ENCODE measurements at places on chromosomes 1 and 21.

DNA sequence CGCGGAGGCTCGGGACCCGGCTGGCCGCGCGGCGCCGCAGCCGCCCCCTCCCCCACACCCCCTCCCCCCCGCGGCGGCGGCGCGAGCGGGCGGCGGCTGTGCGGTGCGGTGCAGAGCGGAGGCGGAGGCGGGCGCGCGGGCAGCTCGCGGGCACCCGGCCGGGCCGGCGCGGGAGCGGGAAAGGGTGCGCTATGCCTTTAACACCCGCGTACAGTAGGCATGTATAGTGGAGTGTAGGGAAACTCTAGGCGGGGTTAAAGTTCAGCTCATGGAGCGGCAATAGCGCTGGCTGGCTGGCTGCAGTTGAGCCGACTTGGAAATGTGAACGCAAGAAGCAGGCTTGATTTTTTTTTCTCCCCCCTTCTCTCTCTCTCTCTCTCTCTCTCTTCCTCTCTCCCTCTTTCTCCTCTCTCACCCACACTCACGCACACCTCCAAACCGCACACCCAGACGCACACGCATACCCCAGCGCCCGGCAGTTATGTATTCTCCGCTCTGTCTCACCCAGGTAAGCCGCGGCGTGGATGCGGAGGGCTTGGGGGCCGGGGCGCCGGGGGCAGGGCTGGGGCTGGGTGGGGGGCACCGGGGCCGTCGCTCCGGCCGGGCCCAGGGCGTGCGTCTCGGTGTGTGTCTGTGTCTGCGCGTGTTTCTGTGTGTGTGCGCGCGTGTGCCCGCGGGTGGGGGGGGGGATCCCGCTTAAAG is at the start of gene NFIA:
Gene NFIA, plus strand, starts transcription at position 251 of the 702 bp plus-strand sequence.
- peak; percentile 80 for DNase-seq

DNA sequence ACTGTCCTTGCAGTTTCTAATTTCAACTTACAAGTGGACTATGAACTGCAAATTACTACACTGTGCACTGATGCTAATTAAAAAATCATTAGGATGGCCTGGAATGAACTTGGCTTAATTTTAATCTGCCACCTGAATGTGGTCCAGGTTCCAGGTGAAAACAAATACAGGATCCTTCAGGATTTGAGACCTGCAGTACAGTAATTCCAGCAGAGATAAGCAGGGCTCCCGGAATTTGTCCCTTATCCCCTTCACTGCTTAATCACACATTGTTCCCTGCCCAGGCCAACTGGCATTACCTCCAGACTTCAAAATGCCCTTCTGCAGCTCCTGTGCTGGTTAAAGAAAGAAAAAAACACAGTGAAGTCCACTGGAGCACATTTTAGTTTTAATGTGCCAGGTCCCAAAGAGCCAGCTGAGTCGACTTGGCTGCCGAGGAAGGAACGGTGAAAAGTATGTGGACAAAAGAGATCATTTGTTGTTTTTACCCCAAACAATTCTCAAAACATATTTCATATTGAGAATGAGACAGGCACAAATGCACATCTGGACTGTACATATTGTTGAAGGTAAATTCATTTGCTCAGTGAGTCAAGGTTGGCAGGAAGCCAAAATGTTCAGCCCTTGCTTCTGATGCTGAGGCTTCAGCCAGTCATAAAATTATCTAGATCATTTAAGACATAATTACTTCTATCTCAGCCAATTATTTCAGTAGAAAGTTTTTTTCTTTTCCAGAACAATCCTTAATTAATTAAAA is 28.3 kb downstream of the DEGS1 start:
- peak; percentile 28 for DNase-seq

DNA sequence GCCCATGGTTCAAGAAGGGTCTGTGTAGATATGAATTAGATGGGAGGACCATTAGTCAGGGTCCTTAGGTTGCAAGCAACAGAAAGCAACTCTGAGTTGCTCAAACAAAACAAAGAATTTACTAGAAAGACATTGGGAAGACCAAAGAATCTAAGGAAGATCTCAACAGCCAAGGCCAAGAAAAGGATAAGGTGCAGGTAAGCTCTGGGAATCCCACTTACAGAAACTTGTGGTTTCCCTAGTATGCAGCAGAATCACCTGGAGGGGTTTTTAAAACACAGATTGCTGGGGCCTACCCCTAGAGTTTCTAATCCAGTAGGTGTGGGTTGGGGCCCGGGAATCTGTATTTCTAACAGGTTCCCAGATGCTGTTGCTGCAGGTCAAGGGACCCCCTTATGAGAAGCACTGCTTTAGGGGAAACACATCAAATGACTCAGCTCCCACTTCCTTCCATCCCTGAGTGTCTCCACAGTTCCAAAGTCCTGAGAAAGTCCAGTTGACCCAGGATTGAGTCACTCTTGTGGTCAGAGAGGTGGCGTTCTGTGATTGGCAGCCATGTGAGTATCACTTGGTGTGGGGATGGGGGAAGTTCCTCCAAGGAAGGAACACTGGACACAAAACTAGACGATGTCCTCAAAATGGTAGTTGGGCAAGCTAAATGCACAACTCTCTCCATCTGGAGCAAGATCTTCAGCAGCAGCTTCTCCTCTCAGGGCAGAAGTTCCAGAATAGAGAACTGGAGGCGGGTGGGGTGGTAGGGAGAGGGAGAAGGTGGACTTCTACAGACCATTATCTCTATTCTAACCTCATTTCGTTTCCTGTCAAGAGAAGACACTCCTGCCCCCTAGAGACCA is 24.2 kb upstream of the EYA3 start:
- no peak for DNase-seq

DNA sequence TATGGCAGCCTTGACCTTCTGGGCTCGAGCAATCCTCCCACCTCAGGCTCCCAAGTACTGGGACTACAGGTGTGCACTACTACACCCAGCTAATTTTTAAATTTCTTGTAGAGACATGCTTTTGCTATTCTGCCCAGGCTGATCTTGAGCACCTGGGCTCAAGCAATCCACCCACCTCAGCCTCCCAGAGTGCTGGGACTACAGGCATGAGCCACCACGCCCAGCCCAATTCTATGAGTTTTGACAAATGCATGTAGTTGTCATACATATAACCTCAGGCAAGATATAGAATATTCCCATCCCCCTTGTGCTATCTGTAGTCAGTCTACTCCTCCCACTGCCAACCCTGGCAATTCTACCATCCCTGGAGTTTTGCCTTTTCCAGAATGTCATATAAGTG is 38.7 kb upstream of the TTC22 start:
- no peak for DNase-seq

GRCh38 chr1:67144696-67145095 is 9.9 kb upstream of the C1orf141 start:
- no peak for DNase-seq

All from NCI-H2029 treated with DMSO at 0.1 percent for 48 hours (cell line).